ENCODE measurements at places on chromosomes 11 and 22. TPM values are rescaled to one million over a fixed set of nuclear protein-coding genes. Genes with fewer than 3 reads are reported as not detected.

RIC3 gene
- total RNA-seq, result 39.3 TPM

- DNase-seq, result no peak
These were observed 206.2 kb upstream of the MTMR2 start for GRCh38 chr11:96130061-96130620.

- DNase-seq, result no peak
These were observed 311.4 kb downstream of the NELL1 start for GRCh38 chr11:20980736-20981135.

- DNase-seq, result no peak
These were observed 25.6 kb downstream of the SCUBE2 start for GRCh38 chr11:9065607-9066432.

GRCh38 chr11:2186669-2187279, 15.2 kb upstream of the TH start:
- no peak for DNase-seq

- DNase-seq, result no peak
These were observed 20.6 kb downstream of the CYTH4 start for GRCh38 chr22:37302674-37303555.

- no peak for DNase-seq
These were observed 24.8 kb upstream of the FNBP4 start for GRCh38 chr11:47791774-47792430.

DNA sequence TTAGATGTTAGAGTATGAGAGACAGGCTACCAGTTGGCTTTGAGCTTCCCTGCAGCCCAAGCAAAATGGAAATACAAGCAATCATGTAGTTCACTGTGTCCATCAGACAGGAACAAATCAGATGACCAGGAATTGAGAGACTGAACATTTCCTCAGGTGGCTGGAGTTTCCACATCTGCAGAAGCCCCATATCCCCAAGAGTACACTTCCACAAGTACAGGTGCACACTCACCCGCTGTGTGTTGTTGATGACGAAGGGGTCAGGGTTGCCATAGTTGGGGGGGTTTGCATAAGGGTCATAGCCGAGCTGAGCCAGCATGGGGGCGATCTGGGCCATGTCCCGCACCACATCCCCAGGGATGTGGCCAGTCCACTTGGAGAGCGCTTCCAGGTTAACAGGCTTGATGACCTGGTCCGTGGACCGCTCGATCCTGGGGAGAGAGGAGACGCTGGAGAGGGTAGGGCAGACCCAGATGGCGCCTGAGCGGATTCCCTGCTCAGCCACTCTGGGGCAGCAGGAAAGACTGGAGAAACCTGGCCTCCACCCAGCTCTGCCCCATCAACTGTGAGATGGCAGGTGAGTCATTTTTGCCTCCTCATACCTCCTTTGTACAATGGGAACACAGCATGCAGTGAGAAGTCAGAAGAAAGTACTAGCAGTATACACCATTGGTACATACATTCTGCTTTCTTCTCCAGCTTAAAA, 23.9 kb upstream of the TFIP11 start:
- no peak for DNase-seq

DNA sequence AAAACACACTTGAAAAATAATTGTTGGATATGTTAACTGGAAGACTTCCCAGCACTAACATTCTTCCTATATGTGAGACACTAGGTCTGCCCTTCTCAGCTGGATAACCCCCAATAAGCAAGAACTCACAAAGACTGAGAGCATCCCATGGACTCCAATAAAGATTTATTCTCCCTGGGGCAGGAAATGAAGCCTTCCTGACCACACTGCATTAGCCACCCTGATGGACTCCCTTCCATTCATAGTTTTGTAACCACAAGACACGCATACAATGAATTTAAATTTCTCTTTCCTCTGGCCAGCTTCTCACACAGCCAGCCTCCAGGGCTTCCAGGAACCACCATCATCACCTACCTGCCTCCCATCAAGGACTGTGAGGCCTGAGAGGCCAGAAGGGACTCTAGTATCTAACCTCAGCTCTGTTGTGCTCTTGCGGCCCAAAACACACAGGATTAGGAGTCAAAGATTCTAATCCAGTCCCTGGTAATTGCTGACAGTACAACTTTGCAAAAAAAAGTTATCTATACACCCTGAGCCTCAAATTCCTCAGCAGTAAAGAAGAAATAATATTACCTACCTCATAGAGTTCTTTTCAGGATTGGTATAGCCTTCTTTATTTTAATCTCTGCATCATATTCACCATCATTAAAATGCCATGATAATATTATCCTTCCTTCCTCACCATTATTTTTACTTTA, 45.6 kb upstream of the GDPD4 start:
- DNase-seq, result no peak

DNA sequence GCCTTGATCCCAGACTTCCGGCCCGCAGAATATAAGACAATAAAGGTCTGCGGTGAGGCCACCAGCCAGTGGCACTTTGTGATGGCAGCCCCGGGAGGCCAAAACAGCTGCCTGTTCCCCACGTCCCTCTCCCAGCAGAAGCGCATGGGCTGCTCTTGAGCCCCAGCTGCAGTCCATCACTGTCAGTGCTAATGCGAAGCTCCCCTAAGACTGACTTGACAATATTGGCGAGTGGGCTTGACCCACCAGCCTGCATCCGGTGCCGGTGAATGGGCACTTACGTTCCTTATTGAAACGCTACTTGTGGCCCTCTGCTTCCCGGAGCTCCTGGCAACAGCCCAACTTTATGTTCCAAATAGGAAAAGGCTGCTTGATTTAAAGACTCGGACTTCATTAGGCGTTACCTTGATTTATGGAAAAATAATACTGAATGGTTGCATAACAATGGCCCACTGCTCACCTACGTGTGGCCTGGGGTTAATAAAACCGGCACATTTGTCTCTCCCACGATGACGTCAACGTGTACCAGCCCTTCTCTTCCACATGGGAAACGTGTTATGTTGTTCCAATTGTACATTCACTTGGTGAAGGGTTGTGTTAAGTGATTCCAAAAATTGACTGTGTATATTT, 93.4 kb upstream of the SEPTIN5 start:
- DNase-seq, result no peak

GP1BB gene
- total RNA-seq, result 39.8 TPM

RPS13 gene
- 1,884 TPM for total RNA-seq

- DNase-seq, result no peak
These were observed 21.9 kb upstream of the NXPE4 start for GRCh38 chr11:114617157-114618124.

NNMT gene
- 150 TPM for total RNA-seq

- DNase-seq, result no peak
These were observed at the start of gene SMIM35 for GRCh38 chr11:118086913-118087768. TSS of gene SMIM35 (minus strand) at chr11:118086963. CDS start at chr11:118086757, 206 bp downstream.

DNA sequence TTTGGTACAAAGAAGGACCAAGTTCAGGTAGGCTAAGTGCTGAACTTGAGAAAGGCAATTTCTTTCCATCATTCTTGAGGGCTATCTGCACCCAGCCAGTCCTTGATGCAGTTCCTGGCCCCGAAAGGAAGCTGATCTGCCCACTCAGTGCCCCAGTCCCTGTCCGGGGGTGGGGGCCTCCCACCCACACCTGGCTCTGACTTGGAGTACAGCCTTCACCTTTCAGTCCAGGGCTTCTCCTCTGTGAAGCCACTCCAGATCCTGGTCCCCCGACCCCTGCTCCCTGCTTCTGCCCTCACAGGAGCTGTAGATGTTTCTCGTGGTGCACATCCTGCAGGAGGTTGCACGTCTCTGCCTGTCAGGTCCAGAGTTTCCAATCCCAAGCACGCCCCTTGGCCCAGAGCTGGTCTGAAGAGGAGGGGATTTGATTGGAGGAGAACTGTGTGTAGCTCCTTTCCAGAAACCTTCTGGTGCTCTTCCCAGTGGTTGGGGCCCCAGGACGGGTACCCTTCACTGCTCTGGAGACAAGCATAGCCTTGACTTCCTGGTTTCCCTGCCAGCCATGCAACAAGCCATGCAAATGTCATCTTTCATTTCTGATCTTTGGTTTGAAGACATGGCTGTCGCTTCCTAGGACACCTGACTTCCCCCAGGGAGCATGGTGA, 75.3 kb downstream of the BCR start:
- DNase-seq, result no peak

DNA sequence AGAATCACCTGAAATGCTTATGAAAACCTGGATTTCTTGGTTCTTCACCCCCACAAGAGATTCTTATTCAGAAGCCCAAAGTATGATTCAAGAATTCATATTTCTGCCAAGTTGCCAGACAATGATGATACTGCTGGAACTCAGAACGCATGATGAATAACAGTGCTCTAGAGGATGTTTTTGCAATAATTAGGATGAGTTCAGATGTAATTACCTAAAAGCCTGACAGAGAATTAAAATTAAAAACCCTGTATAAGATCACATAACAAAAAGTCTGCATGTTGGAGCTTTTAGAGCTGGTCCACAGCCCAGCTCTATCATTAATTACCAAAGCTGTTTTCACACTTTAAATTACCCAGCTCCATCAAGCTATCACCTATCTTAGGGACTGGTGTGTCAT, 211.8 kb downstream of the LUZP2 start:
- DNase-seq, result no peak

DNA sequence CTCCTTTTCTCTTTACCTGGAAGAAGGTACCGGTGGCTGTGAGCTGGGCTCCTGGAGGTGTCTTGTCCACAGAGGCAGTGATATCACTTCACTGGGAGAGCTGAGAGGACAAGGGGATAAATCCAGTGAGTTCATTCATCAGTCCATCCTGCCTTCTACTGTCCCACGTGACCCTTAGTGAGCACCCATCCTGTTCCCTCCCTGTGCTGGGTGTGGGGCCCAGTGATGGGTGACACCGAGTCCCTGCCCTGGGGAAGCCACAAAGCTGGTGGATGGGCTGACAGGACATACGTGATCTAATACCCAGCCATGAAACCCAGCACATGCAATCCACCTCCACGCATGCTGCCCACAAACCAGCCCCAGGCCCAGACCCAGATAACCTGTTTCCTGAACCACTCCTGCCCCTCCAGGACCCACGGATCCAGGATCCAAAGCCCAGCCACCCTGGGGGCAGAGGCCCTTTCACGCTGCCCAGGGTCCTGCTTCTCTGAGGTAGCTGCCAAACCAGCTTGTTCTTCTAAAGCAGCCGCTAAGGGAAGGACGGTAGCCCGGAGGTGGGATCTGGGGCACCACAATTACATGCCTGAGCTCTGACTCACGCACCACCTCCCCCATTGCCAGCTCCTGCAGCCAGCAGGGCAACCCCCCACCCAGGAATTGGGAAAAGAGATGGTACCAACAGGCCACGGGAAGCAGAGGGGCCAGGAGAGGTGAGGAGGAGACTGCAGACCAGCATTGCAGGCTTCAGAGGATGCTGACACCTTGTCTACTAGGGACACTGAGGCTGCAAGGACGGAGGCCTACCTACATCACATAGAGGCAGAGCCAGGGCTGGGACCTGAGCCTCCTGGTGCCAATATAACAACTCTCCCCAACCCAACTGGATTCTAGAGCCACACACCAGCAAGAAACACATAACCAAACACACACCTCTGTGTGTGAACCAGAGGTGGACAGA, 35.2 kb downstream of the GDPD5 start:
- no peak for DNase-seq

- DNase-seq, result no peak
These were observed 22.2 kb downstream of the ASRGL1 start for GRCh38 chr11:62359475-62359874.

DNA sequence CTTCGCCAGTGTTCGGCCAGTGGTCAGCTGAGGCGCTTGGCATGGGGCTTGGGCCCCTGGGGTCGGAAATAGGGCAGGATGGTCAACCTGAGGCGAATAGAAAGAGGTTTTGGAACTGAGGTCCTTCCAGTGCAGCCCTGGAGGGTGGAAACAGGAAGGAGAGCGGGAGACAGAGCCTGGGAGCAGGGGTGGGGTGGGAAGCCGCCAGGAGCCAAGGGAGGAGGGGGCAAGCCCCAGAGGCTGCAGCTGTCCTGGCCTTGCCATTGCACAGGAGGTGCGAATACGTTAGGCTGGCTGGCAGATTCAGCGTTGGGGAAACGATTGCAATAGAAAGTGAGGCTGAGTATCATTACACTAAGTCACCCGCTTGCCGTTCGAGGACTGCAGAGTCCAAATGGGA, 13.9 kb upstream of the KCTD17 start:
- DNase-seq, result no peak

RASD2 gene
- 2.3 TPM for total RNA-seq

SYT8 gene
- total RNA-seq, result 177 TPM

- DNase-seq, result no peak
These were observed 131.1 kb upstream of the FIBIN start for GRCh38 chr11:26862801-26863200.

- no peak for DNase-seq
These were observed 4.5 kb downstream of the SHISA8 start for GRCh38 chr22:41910050-41911000.

CARD18 gene
- 4.6 TPM for total RNA-seq

GRCh38 chr11:119772076-119772475, 43.1 kb upstream of the NECTIN1 start:
- no peak for DNase-seq

DNA sequence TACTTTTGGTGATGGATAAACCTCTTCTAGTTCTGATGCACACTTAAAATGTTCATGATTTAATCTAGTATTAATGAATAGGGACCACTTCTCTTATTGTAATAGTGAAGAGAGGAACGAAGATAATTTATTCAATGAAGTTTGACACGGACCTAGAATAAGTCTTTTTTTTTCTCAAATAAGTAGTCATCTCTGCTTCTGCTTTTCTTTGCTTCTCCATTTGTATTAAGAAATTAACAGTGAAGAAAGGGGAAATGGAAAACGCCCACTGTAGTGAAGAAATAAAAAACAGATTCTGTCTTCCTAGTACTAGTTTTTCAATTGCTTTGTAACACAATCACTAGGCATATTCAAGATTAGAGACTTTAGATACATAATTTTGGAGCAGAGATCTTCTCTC, 73.0 kb downstream of the CD44 start:
- no peak for DNase-seq

GRCh38 chr11:66360406-66361073, 11.0 kb downstream of the SLC29A2 start:
- no peak for DNase-seq

DNA sequence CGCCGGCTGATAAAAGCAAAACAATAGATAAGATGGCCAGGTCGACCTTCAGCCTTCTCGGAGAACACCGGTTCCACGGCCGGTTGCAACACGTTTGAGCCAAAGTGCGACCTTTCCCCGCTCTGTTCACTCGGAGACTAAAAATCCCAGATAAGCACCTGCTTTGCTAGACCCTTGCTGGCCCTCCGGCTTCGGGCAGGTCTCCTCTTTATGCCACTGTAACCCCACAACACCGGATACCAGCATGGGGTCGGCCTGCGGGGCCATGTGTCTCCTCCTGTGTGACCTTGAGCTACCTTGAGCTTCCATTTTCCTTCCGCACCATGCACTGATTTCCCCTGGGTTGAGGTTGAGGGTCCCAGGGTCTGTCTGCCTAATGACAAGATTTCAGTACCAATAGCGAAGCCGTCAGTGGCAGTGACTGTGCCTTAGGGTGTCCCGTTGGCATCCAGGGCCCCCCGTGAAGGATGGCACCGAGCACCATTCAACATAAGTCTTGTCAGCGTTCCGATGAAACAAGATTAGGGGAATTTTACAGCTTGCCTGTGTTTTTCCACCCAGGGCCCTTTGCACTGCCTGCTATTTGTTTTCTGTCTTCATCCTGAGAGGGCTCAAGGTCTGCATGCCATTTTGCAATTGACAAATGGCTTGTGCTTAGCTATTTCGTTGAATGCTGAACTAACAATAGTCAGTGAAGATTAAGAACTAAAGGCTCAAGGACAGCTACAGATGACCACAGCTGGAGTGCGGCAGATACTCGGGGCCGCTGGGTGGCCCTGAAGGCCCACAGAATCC, 118.6 kb downstream of the KCNQ1 start:
- DNase-seq, result no peak

GRCh38 chr22:24302591-24302990, 32.0 kb downstream of the SPECC1L start:
- DNase-seq, result no peak

Measured in lower leg skin (tissue), 4 donors.